ENCODE measurements at places on chromosomes 13 and 19.

GRCh38 chr13:37657134-37657533 lies 58.6 kb upstream of the POSTN start:
- peak; percentile 71 for DNase-seq

DNA sequence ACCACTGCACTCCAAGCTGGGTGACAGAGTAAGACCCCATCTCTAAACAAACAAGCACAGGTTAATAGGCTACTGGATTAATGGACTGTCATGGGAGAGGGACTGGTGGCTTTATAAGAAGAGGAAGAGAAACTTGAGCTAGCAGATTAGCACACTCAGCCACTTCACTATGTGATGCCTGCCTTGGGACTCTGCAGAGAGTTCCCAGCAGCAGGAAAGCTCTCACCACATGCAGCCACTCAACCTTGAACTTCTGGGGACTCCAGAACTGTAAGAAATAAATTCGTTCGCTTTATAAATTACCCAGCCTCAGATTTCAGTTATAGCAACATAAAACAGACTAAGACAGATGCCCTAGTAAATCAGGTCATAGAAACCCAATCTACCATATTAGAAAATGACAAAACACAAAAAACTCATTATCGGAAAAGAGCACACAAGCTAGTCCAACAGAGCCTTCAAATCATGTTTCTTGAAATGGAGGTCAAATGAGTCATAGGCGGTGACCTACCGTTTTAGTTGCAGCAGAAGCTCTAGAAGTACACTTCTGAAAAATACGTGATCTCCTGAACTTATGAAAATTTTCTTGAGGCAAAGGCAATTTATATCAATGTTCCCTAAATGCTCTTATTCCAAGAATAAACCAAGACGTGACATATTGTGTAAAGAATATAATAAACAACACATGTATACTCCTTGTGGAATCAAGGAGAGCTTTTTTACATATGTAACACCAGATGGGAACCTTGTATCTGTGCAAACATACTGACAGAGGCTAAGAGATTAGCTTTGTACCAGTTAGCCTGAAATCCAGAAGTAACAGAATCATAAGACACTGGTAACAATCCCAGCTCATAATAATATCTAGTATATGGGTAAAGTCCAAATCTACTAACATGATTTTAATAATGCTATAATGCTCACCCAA lies 340.9 kb upstream of the SGCG start:
- no peak for DNase-seq

- DNase-seq, result no peak
Observed at GRCh38 chr13:76016799-76017400, 380.8 kb downstream of the LMO7 start.

GRCh38 chr13:102569488-102569887 lies 27.3 kb upstream of the TPP2 start:
- DNase-seq, result peak; percentile 33

DNA sequence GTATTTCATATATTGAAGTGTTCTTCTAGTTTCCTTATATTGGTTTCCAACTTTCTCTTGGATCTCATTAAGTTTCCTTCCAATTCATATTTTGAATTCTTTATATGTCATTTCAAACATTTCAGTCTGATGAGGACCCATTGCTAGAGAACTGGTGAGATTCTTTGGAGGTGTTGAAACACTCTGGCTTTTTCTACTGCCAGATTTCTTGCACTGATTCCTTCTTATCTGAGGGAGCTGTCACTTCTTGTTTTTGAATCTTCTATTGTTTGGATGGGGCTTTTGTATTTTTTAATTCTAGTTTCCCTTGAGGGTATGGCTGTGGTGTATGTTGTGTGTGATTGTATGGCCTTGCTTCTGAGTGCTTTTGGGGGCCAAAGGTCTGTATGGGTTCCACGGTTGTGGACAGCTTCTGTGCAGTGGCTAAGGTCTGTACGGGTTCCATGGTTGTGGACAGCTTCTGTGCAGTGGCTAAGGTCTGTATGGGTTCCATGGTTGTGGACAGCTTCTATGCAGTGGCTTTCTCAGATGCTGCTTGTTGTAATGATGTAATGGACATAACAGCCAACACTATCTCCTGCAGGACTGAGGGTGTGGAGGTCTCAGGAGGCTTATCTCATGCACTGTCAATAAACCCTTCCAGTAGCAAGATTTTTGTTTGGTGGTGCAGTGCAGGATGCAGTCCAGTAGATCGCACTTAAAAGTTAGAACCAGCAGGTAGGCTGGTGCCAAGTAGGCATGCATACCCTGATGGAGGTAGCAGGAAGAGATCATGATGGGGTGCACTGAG lies 36.8 kb downstream of the ACSBG2 start:
- no peak for DNase-seq
